ENCODE measurements at places on chromosomes 12 and 14.

GRCh38 chr12:19243551-19243950 is 114.0 kb downstream of the PLEKHA5 start:
- no peak for DNase-seq

DNA sequence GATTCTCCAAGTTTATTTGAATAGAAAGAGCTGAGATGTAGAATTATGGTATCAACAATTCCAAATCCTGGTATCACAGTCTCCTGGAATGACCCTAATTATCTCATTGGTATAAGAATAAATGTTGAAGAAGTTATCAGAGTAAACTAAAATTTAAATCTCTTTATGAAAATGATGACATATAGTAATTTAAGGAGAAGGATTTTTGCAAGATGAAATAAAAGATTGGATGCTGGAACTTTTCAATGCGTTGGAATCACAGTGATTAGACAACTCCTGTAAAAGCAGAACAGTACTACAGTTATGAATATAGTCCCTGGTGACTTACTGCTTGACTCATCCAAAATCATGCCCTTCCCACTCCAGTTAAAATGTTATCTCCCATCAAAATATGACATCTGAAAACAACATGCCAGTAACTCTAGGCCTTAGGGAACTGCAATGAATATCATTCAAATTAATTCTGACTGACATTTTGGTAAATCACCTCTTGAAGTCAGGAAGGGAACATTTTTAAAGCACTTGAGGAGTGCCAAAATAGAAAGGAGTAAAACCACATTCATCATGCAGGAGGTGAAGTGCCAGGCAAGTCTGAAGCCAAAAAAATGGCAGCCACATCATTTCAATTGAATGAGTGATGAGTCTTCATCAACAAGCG is 197.8 kb upstream of the PRKD1 start:
- no peak for DNase-seq

GRCh38 chr14:54942913-54943312 is 40.3 kb upstream of the GCH1 start:
- DNase-seq: no peak

DNA sequence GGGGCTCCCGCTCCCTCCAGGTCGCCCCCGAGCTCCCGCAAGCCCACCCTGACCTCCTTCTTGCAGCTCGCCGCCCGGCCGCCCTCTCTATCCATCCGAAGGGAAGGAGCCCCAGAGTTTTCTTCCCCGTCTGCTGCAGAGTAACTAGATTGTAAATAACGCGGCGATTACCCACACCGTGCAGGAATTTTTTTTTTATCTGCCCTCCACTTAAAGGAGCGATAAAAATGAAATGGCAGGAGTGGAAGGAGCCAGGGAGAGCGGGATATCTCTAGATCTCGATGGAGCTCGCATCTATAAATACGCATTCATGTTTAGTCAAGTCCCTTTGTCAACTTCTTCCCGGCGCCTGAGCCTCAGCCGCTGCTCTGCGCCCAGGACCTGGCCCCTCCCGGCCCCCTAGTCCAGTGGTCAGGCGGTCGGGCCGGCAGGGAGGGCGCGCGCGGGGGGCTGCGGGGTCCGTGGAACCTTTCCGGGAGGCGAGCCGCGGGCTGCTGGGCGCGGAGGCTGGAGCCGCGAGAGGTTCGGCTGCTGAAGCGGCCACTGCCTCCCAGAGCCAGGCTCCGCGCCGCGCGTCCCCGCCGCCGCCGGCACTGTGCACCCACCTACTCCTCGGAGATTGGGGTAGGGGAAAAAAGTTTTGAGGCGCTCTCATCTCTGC is 386.0 kb downstream of the BCAT1 start:
- DNase-seq: peak; percentile 76

DNA sequence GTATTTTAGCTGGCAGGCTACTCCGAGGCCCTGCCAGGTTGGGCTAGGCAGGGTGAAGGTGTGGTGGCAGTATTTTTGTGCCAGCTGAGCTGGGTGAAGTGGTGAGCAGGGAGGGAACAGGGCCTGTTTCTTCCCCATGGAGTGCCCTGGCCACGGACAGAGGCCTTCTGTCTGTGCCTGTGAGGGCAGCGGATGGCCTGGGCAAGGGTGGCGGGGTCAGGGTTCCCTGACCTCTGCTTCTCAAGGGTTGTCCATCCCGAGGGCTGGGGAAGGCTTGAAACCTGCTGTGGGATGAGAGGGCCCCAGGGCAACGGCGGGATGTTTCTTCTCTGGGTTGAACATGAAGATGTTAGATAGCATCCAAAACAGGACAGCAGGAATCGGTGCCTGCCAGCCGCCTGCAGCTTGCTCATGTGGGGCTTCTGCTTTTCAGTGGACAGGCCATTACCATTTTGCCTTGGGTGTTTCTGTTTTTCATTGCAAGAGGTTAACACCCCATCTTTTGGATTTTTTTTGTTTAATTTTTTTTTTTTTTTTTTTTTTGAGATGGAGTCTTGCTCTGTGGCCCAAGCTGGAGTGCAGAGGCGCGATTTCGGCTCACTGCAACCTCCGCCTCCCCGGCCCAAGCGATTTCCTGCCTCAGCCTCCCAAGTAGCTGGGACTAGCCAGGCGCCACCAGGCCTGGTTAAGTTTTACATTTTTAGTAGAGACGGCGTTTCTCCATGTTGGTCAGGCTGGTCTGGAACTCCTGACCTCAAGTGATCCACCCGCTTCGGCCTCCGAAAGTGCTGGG is 3.3 kb downstream of the MTA1 start:
- no peak for DNase-seq

DNA sequence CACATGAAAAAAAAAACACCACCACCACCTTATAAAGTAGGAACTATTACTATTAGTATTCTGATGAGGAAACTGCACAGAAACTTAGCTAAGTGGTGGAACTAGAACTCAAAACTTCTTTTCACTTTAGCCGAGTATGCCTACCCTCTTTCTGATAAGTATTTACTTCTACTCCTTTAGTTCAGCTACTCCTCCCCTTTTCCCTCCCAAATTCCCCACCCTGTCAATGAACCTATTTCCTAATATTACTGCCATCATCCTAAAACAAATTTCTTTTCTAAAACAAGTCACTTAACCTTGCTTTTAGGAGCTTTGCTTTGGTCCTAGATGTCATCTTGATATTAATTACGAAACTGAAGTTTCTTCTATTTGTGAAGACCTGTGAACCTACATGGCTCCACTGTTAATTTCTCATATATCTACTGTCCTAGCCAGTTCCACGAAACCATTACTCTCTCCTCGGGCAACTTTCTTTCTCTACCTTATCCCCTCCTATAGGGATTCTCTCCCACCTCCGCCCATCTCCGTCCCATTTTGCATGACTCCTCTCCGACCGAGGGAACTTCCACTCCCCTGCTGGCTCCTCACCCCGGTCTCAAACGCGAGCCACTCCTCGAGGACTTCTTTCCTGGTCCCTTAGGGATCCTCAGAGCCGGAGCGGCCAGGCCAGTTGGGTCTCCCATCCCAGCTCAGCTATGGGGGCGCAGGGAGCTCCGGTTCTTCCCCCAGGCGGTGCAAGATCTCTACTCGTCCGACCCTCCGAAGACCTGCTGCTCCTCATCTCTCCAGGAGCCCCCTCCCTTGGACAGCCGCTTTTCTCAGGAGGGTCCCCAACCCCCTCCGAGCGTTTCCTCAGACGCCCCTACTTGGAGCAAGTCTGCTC is 1.1 kb downstream of the NUMB start:
- DNase-seq: peak; percentile 28

GRCh38 chr12:12482959-12483358 is 79.7 kb downstream of the DUSP16 start:
- DNase-seq: no peak

GRCh38 chr12:58378028-58378427 is 436.7 kb downstream of the ATP23 start:
- no peak for DNase-seq

DNA sequence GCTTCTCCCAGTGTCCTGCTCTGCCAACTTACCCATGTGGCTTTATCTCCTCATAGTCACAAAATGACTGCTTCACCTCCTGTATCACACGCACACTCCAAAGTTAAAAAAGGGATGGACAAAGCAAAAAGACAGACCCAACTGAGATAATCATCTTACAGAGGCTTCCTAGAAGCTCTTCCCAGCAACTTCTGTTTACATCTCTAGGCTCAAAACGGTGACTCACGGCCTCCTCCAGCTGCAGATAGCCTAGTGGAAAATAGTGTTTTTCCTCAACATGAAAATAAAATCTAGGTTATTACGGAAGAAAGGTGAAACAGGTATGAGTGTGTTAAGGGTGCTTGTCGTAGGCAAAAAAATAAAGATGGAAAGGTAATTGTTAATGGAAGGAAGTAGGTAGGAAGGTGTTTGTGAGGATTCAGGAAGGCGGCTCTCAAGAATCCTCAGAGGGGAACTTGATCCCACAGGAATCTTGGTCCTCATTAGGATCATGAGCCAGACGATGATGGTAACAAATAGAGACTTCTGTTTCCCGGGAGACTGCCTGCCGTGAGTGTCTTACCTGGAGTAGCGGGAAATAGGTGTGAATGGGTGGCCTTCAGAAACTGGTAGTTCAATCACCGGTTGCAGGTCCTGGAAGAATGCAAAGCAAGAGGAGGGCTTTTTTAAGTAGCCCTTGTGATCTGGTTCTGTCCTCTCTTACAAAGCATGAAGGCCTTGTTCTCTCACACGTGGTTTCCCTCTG is 487.5 kb upstream of the TMEM132C start:
- peak; percentile 5 for DNase-seq

DNA sequence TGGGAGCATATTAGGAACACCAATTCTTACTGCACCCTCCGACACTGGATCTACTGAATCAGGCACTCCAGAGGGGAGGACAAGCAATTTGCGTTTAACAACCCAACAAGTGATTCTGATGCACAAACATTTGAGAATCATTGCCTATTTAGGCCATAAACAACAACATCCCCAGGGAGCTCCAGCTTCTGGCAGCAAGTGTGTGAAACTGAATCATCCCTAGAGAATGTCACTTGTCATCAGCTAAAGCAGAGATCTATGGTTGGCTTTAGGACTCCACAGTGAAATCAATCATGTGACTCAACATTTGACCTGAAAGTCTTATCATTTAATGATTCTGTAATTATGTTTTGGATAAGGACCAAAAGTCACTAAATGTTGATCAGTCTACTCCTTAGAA is 505.0 kb upstream of the FLRT2 start:
- DNase-seq: no peak

- DNase-seq: no peak
Measured at GRCh38 chr12:125255935-125256633, 190.8 kb downstream of the AACS start.
